HT-29 (cell line): ENCODE measurements at places on chromosomes 3 and 15.

- peak; percentile 41 for DNase-seq
These were observed 13.8 kb downstream of the ATP10A start for GRCh38 chr15:25849157-25849921.

- DNase-seq: no peak
These were observed 101.2 kb downstream of the NFKBIZ start for GRCh38 chr3:101950510-101950909.

- no peak for DNase-seq
These were observed 274.6 kb downstream of the EDEM1 start for GRCh38 chr3:5462086-5462485.

DNA sequence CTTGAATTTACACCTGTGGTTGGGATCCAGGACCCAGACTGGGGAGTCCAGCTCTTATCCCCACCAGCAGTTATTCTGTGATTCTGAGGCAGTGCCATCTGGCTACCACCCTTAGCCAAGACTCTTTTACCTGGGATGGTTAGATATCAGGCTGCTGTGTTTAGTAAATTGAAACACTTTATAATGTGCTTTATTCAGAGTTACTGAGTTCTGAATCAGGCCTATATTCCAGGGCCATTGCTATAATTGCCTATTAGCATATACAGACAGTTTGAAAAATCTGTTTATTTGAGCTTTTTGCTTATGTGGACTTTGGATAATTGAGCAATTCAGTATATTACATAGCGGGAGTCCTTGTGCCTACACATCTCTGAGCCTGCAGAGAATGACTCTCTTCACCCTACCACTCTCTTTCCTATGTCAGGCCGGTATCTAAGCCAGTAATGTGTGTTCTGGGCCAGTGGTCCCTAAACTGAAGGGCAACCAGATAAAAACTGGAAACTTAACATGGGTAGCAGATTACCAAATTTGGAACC, 45.4 kb upstream of the TRAK1 start:
- DNase-seq: no peak

- peak; percentile 69 for DNase-seq
These were observed 103.7 kb downstream of the FRMD4B start for GRCh38 chr3:69282181-69282580.

DNA sequence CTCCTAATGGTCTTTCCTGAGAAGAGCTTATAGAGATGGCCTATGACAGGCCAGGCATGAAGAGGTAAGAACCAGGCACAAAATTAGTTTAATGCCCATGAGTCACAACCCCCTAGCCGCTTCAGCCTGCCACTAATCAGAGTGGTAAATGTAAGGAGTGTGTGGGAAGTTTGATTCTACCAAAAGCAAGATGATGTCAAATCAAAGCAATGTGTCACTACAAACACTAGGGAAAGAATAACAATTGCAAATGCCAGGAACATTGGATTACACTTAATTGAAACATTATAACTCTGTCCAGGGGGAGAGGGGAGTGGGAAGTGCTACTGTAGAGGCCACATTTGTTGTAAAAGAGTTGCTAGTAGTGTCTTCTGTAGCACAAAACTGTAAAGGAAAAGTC, 596.6 kb upstream of the AGTR1 start:
- DNase-seq: no peak

GRCh38 chr3:156612903-156613302, 58.0 kb upstream of the SSR3 start:
- DNase-seq: no peak
